CD8-positive, alpha-beta memory T cell (primary cell): ENCODE measurements at places on chromosomes 1 and 21.

DNA sequence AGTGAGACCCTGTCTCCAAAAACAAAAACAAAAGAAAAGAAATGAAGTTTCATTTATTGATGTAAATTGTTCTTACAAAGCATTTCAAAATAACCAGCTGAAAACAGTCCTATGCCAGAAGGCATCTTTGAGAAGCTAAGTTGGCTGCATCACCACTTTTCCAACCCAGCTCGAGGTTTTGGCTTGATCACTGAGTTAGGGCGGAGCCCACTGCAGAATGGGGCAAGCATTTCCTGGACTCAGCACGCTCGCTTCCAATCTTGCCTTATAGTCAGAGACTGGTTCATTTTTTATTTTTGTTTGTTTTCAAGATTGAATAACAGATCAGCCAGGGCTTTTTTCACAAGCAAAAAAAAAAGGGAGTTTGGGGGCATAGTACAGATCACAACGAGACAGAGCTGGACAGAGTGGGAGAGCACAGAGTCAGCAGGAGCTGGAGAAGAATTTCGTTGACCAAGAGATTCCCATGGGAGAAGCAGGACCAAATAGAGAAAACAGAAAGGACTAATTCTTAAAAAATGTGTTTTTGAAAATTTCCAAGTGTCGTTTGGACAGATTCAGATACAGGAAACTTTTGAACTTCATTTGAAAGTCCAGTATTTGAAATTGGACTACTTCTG lies 23.5 kb upstream of the COL6A1 start:
- no peak for DNase-seq

- peak; percentile 4 for DNase-seq
Measured at GRCh38 chr1:192808163-192808517, 699 bp upstream of the RGS2 start.

GRCh38 chr1:55262822-55263221 lies 47.7 kb upstream of the USP24 start:
- DNase-seq = no peak

DNA sequence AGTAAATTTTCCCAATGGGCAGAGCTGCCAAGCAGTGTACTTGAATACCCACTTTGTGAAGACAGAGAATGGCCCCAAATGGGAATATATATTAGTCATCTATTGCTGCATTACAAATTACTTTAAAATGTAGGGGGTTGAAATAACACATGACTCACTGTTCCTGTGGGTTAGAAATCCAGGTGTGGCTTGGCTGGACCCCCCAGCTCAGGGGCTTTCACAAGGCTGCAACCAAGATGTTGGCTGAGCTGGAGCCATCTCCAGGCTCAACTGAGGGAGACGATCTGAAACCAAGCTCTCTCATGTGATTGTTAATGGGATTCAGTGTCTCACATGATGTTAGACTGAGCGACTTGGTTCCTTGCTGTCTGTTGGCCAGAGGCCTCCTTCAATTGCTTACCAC lies 33.4 kb upstream of the ARHGAP29 start:
- no peak for DNase-seq

- DNase-seq = no peak
Measured at GRCh38 chr1:226733876-226734275, 5.2 kb downstream of the ITPKB start.

DNA sequence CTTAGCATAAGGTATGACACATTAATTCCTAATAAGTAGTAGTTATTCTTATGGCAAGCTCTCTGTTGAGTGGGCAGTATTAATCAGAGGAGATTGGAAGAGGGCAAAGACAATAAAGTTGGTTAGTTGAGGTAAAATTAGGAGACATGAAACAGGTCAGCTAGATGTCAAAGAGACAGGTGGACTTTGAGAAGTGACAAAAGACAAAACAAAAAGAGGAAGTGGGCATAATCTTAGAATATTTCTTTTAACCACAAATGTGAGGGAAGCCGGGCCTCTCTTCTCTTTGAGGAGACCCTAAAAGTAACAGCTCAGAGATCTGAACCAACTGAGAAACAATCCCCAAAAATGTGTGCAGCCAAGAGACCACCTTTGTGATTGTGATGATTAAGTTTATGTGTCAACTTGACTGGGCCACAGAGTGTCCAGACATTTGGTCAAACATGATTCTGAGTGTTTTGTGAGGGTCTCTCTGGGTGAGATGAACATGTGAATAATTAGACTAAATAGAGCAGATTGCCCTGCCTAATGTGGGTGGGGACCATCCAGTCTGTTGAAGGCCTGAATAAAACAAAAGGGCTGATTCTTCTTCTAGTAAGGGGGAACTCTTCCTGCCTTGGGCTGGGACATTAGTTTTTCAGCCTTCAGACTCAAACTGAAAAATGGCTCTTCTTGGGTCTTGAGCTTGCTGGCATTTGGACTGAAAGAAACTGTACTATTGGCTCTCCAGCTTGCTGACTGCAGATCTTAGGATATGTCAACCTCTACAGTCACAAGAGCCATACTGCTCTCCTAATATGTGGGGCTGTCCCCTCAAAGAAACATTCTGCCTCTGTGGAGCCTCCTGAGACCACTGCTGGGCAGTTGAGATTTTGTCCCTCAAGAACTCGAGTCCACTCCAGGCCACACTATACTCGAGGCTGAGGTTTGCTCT lies 40.0 kb downstream of the FCRL5 start:
- no peak for DNase-seq

- DNase-seq = no peak
Measured at GRCh38 chr1:24125456-24125855, 13.5 kb upstream of the MYOM3 start.

GRCh38 chr1:117758444-117759316 lies 152.8 kb downstream of the TENT5C start:
- peak; percentile 56 for DNase-seq

- DNase-seq = no peak
Measured at GRCh38 chr1:175067362-175068106, at the start of gene TNN. Gene TNN, plus strand, starts transcription at chr1:175067833. Its CDS starts 9,586 bp downstream, at chr1:175077419.

DNA sequence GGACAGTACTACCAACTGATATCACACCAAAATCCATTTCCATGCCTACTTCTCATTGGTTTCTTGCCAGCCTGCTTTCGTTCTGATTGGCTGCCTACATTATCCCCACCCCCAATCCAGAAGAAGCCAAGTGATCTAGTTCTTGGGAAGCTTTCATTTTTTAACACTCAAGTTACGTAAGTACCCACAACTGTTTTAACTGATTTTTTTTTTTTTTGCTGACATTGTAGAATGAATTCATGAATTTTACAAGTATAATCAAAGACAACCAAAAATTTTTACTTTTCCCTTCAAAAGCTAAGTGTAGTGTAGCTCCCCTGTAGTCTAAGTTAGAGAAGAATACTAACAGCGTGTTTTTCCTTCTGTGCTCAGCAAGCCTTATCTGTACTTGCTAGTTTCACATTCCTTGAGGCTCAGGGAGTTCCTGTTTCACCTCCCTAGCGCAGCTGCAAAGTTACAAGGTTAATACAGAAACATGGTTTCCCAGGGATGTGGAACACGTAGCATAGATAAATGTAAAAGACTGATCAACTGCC lies at the start of gene SLC9C2:
Gene SLC9C2, minus strand, starts transcription at position 17 of the 536 bp plus-strand sequence. CDS start 1,296 bp downstream, outside the sequence.
- no peak for DNase-seq

DNA sequence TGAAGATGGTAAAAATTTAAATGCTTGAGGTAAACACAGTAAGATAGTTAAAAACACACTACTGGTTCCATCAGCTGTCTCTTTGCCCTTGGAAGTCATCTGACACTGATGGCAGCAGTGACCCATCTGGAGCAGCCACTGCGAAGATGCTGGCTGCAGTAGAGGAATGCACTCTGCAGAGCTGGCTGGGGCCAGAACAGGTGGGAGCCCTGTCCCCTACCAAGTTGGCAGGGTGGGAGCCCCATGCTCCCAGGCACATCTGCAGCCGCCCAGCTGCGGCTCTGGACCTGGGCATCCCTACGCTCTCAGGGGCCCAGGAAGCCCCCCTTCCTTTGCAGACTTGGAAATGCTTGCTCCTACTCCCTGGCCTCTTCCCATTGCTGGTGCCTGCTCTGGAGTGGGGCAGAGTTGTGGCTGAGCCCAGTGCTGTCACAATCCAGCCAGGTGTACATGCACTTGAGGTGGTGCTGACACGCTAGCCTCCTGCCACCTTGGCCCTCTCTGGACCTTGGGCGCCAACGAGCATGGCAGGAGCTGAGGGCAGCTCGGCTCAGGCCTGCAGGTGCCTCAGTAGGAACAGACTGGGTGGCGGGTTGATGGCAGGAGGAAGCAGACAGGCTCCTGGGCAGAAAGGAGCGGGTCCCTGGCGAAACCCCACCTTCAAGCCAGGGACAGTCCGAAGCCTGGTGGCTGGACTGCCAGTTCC lies 227.0 kb downstream of the FGGY start:
- DNase-seq = no peak

- DNase-seq = peak; percentile 14
Measured at GRCh38 chr1:230068952-230069684, 2.1 kb downstream of the GALNT2 start.

- peak; percentile 77 for DNase-seq
Measured at GRCh38 chr1:183655562-183656075, 2.5 kb upstream of the APOBEC4 start.

GRCh38 chr1:215749414-215749813 lies 182.3 kb downstream of the KCTD3 start:
- no peak for DNase-seq

- no peak for DNase-seq
Measured at GRCh38 chr1:114167226-114167625, 13.6 kb upstream of the SYT6 start.

DNA sequence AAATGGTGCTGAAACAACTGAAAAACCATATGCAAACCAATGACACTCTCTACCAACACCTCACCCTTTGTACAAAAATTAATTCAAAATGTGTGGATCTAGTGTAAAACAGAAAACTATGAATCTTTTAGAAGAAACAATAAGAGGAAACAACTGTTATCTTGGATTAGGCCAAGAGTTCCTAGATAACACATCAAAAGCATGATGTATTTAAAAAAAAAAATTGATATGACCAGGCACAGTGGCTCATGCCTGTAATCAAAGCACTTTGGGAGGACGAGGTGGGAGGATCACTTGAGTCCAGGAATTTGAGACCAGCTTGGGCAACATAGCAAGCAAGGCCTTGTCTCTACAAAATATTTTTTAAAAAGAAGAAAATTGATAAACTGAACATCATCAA lies 79.0 kb downstream of the EIF4G3 start:
- no peak for DNase-seq

DNA sequence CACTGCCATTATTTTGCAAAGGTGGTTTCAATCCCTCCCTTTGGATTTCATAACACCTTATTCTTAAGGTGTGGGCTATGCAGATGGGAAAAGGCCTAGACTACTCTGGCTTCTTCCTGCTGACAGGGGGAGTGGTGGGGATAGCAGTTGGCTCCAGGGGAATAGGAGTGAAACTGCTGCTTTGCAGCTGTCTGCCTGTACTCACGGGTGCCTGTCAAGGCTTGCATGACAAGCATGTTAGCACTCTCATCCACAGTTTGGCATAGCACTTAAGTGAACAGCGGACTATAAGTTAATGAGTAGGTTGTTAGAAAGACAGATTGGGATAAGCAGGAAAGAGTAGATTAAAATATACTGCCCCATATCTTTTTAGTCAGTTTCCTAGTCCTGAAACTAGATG lies 287.5 kb upstream of the DAB1 start:
- no peak for DNase-seq

DNA sequence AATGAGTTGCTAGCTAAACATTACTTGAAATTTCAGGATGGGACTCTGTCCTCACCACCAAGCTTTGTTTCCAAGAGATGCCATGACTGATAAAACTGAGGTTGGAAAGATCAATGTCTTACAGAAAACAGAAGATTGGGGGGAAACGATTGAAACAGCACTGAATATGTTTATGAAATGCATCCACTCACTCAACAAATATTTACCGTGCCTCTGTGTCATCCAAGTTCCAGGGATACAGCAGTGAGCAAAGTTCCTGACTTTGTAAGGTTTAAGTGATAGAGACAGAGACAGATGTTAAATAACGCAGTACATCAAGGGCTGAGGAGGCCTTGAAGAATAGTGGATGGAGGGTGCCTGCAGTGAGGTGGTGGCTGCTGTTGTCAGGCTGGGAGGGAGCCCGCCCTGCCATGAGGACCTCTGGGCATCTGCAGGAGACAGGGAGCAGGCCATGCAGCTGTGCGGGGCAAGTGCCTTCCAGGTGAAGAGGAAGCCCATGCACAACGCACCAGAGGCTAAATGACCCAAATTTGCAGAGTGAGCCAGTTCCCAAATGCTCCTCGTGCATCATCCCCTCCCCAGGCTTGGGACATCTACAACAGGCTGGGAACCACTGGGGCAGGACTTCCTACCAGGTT lies 108.0 kb downstream of the HLCS start:
- DNase-seq = no peak

DNA sequence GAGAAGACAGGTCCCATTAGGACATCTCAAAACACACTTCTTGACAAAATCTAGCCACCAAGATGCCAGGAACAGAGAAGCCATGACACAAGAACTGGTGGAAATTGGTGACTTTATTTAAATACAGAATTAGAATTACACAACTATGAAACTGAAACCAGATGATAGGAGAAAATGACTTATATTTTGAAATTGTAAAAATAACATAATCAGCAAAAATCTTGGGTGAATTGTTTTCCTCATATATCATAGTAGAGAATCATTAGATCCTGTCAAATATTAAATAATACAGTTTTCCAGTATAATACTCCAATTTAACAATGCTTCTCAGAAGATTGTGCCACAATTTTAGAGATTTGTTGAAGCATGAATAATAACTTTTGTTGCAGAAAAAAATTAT lies 81.5 kb upstream of the MROH9 start:
- DNase-seq = no peak

DNA sequence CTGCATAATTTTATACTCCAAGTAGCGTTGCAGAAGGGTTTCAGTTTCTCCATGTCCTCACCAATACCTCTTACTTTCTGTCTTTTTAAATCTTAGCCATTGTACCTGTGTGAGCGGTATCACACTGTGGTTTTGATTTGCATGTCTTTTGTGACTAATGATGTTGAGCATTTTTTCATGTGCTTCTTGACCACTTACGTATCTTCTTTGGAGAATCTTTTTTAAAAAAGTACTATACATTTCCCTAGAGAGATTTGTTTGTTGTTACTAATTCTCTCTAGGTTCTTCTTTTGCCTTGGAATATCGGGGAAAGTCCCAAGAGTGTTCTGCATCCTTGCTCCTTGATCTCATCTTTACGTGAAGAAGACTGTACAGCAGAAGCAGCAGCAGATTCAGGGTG lies 81.8 kb upstream of the WARS2 start:
- no peak for DNase-seq

GRCh38 chr1:234544087-234544579 lies 65.2 kb upstream of the TARBP1 start:
- peak; percentile 60 for DNase-seq

GRCh38 chr1:217260676-217261075 lies 370.2 kb downstream of the GPATCH2 start:
- DNase-seq = no peak

- DNase-seq = no peak
Measured at GRCh38 chr1:17420391-17420918, 19.0 kb downstream of the RCC2 start.

DNA sequence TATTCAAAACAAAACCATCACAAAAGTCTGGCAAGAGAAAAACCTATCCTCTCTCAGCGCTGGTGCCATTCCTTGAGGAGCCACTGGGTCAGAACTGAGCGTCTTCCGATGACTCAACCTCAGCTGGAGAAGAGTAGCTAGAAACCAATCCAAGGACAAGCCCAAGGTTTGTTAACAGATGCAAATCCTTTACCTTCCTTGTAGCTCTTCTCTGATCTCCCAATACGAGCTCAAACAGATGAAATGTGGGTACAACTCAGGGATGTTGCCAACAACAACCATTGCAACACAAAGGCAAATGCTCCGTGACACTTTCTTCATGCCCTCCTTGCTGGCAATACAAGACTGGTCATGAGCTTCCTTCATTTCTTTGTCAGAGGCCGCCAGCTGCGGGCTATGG lies 337.1 kb downstream of the SIPA1L2 start:
- no peak for DNase-seq

GRCh38 chr1:20727746-20728316 lies 4.7 kb downstream of the SH2D5 start:
- no peak for DNase-seq
